Muscle of back (tissue), 13 donors: ENCODE measurements at places on chromosomes 1 and 21.

- DNase-seq: no peak
These were observed 24.4 kb downstream of the CAP1 start for GRCh38 chr1:40064797-40065499.

GRCh38 chr1:155932081-155932480 lies 2.1 kb downstream of the KHDC4 start:
- DNase-seq: no peak

- DNase-seq: no peak
These were observed 204.9 kb upstream of the USP24 start for GRCh38 chr1:55420026-55420425.

DNA sequence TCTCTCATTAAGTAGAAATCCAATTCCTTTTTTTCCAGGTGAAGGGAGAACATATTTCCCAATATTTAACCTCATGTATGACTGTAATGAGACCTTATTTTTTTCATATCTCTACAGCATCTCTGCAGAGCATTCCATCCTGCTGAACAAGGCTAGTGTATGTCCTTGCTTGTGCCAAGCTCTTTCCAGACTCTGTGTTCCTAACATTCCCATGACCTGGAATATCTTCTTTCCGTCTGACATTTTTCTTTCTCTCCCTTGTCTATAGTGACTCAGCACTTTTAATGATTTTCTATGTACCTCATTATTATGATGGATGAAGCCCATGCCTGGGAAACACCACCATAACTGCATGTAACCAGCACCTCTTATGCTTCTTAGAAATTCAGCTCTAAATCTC lies 278.3 kb upstream of the NRIP1 start:
- DNase-seq: peak; percentile 25

DNA sequence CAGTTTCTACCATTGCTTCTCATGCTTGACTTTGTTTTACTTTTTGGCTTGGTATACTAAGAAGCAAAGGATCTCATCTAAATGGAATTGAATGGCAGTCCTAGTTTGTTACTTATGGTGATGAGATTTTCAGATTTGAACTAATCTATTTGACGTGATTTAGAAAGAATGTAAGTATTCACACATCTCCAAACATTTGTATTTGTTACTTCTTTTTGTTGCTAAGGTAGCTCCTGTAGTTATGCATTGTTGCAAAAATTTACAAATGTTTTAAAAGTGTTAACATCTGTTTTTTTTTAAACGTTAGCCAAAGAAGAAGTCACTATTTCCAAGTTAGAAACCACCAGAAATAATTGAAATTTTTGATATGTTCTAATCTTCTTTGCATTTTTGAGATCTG lies 222.5 kb downstream of the RPS6KC1 start:
- DNase-seq: no peak

- DNase-seq: no peak
These were observed 6.0 kb downstream of the CYB561D1 start for GRCh38 chr1:109499661-109500536.

DNA sequence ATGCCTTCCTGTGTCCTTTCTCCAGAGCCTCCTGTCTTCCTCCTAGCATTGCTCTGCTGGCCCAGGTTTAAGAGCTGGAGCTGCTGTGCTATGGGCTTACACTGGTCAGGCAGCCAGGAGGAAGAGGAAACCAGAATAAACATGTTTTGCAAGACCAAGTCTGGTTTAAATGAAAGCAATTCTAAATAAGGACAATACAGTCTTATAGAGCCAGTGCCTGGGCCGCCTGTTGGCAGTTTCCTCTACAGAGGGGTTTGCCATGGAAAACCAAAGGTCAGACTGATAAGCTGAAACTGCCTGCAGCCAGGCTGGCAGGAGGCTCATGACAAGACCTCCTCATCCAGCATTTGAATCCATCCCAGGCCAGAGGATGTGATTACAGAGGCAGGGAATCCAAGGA lies 92.9 kb upstream of the FGGY start:
- DNase-seq: no peak

DNA sequence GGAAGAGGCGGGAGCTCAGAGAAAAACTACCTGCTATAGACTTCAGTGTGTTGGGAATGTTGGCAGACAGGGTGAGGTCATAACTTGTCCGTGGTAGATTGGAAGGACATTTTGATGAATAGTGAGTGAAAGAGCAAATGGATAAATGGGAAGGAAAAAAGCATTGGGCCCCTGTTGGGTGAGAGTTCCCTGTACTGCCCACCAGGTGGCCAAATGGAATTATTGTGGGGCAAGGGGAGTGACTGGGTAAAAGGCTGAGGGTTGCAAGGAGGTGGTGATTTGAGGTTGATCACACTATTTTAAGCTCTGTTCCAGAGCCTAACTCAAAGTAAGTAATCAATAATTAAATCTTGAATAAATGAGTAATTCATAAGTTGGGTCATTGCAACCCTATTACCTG lies 60.4 kb downstream of the MRPS6 start:
- no peak for DNase-seq

- no peak for DNase-seq
These were observed 31.5 kb upstream of the DNASE2B start for GRCh38 chr1:84366786-84367185.

DNA sequence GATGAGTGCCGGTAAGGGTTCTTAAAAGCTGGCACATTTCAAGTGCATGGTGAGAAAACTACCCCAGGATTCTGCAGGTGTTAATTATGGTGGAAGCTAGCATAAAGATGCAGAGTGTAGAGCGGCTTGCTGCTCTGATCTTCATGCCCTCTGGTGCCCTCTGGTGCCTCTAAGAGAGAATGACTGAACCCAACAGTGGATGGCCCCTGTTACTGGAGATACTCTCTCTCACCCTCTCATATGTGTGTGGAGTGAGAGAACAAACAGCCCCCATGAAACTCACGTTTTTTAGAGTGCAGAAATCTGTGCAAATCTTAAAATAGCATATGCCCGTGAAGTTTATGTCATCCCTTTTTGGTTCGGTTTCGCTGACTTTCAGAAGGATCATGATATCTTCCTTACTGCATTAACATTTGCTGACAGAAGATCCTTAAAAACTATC lies 90.0 kb downstream of the GRIK1 start:
- peak; percentile 59 for DNase-seq

- no peak for DNase-seq
These were observed 21.3 kb upstream of the MAGI3 start for GRCh38 chr1:113369040-113369439.
